A549 treated with GW870086 at 1 μM for 4 hours (cell line): ENCODE measurements at places on chromosomes 1 and 21. TPM values are rescaled to one million over a fixed set of nuclear protein-coding genes. Genes with fewer than 3 reads are reported as not detected.

The OLIG2 gene
- total RNA-seq: not detected in 5 replicates

The TSACC gene
- 1.9 to 3.5 TPM (median 2.2 TPM) in 5 replicates for total RNA-seq

The VWA5B1 gene
- not detected in 5 replicates for total RNA-seq

The AVPR1B gene
- total RNA-seq: not detected in 5 replicates

The ELF3 gene
- total RNA-seq: 182 to 260 TPM (median 231 TPM) in 5 replicates

The PGLYRP3 gene
- not detected in 5 replicates for total RNA-seq

The SYNC gene
- 10.4 to 17.7 TPM (median 14.8 TPM) in 5 replicates for total RNA-seq

The FCRL3 gene
- total RNA-seq: 0.02 TPM in 1 of 5 replicates, not detected in the others

The APOBEC4 gene
- total RNA-seq: not detected in 5 replicates

The LIPI gene
- total RNA-seq: not detected in 5 replicates

The A3GALT2 gene
- not detected in 5 replicates for total RNA-seq

The GNG5 gene
- total RNA-seq: 188 to 199 TPM (median 190 TPM) in 5 replicates

The PRRX1 gene
- total RNA-seq: 0.02 to 0.03 TPM in 2 of 5 replicates, not detected in the others

The VAV3 gene
- total RNA-seq: 0.52 to 1.3 TPM (median 0.70 TPM) in 5 replicates

The THRAP3 gene
- total RNA-seq: 58.1 to 70.9 TPM (median 67.3 TPM) in 5 replicates

The OR2T33 gene
- total RNA-seq: not detected in 5 replicates
